WTC11 (cell line): ENCODE measurements at places on chromosomes 3 and 15.

DNA sequence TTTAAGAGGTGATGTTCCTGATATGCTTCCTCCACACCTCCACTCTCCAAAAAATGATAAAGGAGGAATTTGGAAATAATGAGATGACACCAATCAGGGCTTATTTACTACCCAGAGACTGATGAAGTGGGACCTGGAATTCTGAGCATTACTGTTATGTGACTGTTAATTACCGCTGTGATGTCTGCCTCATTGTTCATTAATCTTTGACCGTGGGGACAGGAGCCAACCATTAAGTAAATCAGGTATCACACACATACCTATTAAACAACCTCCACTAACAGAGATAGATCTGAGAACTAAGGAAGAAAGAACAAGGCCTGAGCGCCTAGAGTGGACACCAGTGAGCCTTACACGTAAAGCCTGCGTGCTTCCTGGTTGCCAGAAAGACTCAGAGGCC lies 37.7 kb downstream of the ABHD5 start:
- no peak for DNase-seq

GRCh38 chr3:172461530-172462138 lies 13.4 kb upstream of the GHSR start:
- DNase-seq: no peak

GRCh38 chr15:40498891-40499290 lies 28.1 kb downstream of the CHST14 start:
- no peak for DNase-seq

GRCh38 chr3:5301651-5302297 lies 114.3 kb downstream of the EDEM1 start:
- no peak for DNase-seq

- DNase-seq: no peak
These were observed 37.6 kb upstream of the RGMA start for GRCh38 chr15:93126599-93126998.

DNA sequence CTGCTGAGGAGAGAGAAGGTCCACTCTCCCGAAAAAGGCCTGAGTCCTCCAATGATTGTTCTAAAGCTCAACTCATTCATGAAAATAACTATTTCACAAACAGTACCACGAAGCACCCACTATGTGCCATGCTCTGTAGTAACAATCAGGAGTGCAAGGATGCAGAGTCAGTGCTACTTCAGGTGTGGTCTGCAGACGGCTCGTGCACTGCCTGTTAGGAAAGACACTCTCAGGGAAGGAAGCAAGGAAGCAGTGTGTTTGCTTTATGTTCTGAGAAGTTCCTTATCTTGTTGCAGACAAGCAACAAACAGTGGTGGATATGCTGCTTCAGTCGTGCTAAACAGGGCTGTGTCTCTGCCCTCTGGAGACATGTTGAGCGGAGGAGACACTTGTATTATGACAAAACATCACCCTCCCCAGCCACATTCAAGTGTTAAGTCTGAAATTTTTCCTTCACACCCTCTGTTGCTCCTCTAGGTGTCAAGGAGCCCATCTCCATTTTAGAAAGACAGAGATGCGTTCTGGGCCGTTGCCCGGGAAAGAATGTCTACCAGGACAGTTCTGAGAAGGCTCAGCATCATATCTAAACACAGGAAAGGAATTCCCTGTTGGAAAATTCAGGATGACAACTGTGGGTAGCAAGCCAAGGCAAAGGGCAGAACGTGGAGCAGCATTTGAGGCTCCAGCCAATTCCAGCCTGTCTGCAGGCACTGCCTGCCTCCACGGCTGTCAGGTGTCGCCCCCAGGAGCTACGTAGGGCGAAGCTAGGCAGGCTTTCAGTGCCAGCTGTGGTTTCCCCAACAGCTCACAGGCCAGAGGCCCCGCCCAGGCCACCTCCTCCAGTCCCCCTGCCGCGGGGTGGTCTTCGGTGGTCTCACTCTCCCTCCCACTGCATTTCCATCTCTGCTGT lies 13.4 kb upstream of the ATP10A start:
- no peak for DNase-seq

DNA sequence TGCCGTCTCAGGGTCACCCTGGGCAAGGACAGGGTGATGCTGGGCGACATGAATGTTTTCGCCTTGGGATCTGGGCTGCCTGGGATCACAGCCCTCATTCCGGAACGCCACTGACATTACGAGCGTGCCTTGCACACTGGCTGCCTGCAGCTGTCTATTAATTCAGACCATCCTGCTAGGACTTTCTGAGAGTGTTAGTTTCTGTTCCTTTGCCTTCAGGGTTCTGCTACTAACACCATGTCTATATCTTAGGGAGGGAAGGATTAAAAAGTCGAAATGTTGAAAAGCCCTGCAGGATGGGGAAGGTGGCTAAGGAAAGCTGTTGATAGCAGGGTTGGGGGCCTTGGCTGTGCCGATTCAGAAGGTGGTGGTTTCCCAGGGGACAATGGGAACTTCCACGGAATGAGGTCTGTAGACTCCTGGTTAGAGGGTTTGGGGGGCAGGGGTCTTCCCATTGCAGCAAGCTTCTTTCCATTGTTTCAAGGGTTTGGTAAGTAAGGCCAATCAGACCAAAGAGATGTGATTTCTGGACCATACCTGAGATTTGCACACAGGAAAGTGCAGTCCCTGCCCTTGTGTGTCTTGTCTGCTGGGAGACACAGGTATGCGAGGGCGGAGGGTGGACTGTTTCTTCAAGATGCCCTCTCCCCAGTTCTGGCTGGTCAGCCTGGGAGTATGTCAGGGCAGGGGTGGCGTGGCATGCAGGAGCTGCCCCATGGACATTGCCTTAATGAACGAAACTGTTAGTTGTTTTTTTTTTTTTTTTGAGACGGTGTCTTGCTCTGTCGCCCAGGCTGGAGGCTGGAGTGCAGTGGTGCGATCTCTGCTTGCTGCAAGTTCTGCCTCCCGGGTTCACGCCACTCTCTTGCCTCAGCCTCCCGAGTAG lies 50.9 kb downstream of the RGMA start:
- no peak for DNase-seq

DNA sequence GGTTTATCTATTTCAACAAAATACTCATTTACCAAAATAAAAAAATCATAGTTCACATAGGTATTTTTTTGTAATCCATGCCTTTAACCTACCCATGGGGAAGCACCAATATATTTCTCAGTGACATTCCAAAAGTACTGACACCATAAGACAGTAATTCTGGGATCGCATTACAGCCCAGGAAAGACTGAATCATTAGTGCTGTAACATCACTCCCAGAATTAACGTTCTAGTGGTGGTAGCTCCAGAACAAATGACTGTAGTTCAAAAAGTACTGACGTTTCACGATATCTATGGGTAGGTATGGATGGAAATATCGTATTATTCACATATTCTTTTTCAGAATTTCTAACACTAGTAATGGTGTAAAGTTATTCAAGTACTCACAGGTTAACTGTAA lies 54.3 kb upstream of the NEK10 start:
- no peak for DNase-seq

DNA sequence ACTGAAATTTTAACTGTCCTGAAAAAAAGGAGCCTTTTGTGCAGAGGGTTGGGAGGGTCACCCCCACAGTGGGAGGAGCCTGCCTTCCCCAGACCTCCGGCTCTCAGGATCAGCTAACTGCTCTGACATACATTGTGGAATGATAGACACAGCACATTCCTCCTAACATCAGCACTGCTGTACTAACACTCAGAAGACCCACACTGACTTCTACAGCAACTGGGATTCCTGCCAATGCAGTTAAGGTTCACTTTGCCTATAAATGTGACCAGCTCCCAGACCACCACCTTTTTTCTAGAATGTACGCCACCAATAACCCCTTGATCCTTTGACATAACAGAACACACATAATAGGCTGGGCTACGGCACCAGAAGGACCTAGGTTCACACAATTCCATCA lies 3.2 kb downstream of the CPEB1 start:
- no peak for DNase-seq

DNA sequence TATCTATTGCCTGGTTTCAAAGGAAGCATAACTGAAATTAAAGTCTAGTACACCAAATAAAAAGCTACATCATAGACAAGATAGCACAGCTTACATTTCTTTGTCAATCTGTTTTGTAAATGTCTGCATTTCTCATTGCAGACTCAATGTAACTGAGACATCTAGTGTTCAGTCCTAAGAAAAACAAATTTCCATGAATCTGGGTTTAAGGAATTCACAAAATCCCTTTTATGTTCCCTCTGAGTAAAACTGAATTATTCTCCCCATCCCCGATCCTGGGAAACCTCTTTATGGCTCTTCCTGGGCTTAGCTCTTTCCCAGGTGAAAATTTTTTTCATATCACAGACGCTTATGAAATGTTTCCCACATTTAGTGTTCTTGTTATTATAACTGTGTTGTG lies 21.6 kb upstream of the RASA2 start:
- no peak for DNase-seq

DNA sequence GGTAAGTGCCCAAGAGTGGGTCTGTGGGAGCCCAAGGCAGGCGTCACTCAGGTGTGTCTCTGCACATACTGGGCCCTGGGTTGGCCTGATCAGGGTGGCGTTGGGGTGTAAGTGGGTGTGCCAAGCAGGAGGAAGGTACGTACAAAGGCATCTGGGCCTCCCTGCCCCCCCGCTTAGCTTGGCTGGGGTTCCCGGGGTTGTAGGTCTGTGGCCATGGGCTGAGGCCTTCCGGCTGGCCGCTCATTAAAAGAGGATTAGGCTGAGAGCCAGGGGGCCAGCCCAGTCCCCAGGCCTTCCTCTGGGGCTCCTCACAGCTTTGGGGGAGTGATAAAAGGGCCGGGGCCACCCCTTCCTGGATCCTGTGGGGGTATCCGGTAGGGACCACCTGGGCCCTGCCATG lies 13.3 kb downstream of the SEMA3F start:
- DNase-seq: no peak

GRCh38 chr3:170469151-170470062 lies 50.7 kb downstream of the CLDN11 start:
- no peak for DNase-seq
